ENCODE measurements at places on chromosomes 2 and 18.

GRCh38 chr2:106582148-106583143 lies 95.3 kb downstream of the CD8B2 start:
- peak; percentile 81 for DNase-seq

GRCh38 chr2:222982909-222983265 lies 69.1 kb upstream of the KCNE4 start:
- no peak for DNase-seq

GRCh38 chr18:41543815-41544214 lies 411.2 kb upstream of the PIK3C3 start:
- no peak for DNase-seq

GRCh38 chr2:121303531-121304263 lies 18.7 kb upstream of the TFCP2L1 start:
- DNase-seq, result peak; percentile 21

GRCh38 chr2:133817680-133818566 lies 249.7 kb upstream of the NCKAP5 start:
- no peak for DNase-seq

GRCh38 chr2:138237667-138238384 lies 263.7 kb upstream of the SPOPL start:
- no peak for DNase-seq

GRCh38 chr2:27888790-27889189 lies 1.4 kb downstream of the RBKS start:
- no peak for DNase-seq

DNA sequence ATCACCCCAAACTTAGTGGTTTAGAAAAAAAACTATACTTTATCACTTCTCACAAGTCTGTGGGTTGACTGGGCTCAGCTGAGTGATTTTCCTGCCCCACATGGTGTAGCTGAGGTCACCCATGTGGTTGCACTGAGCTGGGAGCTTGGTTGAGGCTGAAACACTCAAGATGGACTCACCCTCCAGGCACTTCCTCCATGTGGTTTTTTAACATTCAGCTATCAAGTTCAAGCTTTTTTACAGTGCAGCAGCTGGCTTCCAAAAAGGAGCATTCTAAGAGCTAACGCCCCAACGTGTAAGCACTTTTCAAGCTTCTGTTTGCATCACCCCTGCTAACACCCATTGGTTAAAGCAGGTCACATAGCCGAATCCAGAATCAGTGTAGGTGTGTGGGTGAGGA lies 105.9 kb upstream of the CREB1 start:
- DNase-seq, result no peak

DNA sequence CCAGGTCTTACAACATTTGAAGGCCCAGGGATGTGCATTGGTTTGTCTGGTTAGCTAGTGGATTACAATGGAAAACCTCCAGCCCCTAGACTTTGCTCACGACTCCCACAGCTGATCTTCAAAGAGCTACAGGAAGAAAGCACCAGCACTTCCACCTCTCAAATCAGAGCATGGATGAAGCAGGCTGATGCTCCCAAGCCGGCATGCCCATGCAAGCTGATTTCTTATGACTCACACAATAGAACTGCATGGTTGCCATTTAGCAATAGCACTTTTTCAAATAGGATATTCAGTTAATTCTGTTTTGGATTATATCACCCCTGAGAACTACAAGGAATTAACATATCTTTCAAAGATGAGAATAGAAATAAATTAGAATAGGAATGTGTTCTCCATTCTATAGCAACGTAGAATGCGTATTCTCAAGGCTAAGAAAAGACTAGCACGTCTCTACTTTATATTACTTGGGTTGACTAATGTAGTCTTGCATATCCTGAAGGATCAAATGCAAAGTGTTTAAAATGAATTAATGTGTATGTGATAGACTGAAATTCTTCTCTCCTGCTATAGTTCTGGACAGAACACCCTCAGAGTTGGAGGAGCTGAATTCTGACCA lies 292.4 kb downstream of the TRIB2 start:
- no peak for DNase-seq

DNA sequence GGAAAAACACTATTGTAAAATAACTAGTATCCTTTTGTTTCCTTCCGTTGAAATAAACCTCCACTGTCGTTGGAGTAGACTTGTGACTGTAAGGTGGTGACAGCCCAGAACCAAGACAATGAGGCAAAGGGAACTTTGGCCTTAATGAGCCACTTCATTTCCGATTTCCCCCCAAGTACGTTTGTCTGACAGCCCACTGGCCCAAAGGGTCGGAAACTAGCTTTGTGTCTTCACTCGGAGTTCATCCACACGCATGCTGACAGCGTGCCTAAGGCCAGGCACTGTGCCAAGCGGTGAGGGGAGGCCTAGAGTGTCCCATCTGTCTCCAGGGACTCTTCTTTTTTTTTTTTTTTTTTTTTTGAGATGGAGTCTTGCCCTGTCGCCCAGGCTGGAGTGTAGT lies 21.0 kb downstream of the HJURP start:
- DNase-seq, result no peak

DNA sequence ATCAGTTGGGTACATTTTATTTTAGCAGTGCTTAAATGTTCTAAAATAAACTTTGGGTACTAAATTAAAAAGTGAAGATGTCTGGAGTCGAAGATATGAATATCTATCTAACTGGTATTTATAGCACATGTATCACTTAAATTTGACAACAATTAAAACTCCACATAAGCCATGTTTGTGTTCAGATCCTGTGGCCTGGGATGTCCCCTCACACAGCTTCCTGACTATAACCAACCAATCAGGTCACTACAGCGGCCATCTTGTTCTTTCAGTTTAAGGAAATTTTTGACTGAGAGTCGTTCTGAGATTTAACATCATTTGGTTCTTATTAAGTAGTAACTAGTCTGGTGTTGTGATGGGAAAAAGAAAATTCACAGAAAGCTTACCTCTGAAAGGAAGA lies 170.7 kb upstream of the NRP2 start:
- DNase-seq, result no peak

DNA sequence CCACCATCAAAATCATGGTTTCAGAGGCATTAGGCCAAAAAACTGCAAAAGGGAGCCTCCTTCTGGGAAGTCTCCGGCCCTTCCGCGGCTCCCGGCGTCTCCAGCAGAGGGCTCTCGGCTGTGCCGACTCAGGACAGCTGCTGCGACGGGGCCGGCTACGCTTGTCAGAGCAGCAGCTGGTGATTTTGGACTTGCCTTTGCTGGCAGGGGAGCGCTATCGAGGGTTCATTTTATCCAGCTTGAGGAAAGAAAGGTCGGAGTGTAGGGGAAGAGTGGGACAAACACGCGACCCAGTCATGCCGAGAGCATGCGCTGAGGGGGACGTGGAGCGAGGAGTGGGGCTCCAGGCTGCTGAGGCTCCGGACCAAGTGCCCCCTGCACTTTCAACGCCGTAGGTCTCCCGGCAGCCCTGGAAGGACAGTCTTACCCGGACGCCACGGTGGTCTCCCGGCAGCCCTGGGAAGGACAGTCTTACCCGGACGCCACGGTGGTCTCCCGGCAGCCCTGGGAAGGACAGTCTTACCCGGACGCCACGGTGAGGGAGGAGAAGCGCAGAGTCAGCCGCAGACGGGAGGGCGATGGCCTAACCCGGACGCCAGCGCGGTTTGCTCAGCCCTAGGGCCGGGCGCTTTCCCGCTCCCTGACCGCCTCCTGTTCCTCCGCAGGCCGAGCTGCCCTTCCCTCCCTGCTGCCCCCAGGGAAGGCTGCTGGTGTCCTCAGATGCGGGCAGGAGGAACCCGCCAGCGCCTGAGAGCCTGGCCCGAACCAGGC lies 21.7 kb downstream of the DDX18 start:
- no peak for DNase-seq

DNA sequence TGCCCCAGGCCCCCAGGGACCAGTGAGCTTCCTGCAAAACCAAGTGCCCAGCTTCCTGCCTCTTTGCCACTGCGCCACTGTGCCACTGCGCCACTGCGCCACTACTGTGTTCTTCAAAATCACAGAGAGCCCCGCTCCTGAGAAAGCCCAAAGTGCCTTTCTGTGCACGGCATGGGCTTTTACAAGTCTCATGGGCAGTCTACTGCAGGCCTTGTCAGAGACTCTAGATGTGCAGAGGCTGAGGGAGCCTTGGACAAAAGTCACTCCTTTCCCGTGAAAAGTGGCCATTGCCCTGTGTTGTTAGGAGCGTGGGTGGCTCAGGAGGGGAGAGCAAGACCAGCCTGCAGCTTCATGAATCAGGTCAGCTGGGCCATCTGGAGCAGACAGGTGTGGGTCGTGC lies 180.5 kb downstream of the SMAD7 start:
- DNase-seq, result no peak

DNA sequence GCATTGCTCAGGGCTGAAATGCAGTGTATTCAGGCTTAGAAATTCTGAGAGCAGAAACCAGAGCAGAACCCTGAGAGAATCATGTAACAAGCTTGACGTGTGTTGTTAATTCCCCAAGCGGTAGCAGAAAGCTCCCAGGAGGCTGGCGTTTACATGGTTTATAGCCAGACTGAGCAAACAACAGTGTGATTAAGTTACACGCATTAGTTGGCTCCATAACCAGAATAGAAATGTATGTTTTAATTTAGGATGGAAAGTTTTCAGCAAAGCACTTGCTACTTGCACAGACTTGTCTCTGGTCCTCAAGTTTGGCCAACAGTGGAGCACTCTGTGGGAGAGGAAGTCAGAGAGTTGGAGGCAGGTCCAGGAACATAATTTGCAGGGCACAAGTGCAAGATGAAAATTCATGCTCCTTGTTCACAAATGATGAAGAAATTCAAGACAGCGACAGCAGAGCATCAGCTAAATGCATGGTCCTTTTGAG lies 69.3 kb downstream of the MAPK4 start:
- DNase-seq, result peak; percentile 71

GRCh38 chr18:66495844-66496243 lies 108.0 kb downstream of the CDH19 start:
- peak; percentile 73 for DNase-seq

DNA sequence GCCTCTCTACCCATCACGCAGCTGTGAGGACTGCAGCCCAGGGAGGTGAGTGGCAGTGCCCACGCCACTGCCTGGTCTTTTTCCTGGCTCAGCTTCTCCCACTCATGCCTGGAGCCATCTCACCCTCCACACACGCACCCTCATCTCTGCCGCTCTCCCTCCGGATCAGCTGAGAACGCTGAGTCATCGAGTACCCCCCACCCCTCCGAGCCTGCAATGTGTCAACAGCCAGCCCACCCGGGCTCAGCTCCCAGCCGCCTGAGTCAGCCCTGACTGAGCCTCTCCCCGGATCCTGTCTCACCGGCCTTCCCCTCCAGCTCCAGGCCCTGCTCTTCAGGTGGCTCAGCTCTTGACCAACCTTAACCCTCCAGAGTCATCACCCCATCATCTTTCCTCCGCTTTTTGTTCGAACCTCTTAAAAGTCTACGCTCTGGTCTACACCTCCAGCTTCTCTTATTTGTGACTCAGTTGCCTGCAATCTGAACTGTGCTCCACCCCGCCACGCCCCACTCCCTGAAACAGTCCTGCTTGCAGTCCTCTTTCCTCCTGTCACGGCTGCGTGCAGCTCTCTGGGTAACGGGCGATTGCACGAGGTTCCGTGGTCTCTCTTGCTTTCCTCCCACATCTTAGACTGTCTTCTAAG lies 94.4 kb upstream of the ASAP2 start:
- DNase-seq, result no peak

DNA sequence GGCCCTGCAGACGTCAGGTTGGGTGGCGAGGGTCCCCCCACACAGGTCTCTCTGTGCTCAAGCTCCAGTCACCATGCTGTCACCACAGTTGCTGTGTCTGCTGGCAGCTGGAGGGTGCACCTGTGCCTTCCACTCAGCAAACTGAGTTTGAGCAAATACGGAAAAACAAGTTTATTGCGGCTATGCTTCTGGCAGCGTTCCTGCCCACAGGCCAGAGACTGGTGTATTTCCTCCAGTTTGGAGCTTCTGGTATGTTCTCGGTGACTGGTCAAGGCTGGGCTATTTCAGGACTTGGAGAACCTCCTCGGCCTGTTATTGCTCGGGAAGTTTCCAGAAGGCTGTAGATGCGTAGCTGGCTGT lies 132.6 kb downstream of the SEPTIN10 start:
- DNase-seq, result no peak

DNA sequence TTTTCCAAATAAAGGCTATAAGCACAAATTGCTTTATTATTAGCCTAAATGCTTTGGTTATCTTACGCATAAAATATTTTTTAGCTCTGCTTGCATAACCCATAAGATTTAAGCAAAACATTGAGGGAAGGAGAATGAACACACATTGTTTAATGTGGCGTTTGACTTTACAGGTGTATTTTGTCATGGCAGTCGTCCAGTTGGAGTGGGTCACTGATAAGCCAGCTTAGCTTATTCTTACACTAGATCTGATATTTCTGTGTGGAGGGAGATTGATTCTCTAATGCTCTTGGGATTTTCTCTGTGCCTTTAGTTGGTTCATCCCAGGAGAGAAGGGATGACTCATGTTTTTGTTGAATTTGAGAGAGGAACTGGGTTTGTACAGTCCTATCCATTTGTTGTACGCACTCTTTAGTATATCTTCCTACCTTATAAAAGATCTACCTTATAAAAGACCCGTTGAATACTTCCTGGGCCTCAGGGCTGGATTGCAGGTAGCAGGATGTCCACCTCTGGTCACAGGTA lies 47.5 kb upstream of the ACYP2 start:
- DNase-seq, result no peak

- DNase-seq, result peak; percentile 2
Measured at GRCh38 chr2:180385601-180386201, 378.6 kb upstream of the CWC22 start.

GRCh38 chr18:5389356-5389755 lies 93.8 kb upstream of the ZBTB14 start:
- no peak for DNase-seq

GRCh38 chr2:1664076-1664605 lies 80.2 kb downstream of the PXDN start:
- no peak for DNase-seq

DNA sequence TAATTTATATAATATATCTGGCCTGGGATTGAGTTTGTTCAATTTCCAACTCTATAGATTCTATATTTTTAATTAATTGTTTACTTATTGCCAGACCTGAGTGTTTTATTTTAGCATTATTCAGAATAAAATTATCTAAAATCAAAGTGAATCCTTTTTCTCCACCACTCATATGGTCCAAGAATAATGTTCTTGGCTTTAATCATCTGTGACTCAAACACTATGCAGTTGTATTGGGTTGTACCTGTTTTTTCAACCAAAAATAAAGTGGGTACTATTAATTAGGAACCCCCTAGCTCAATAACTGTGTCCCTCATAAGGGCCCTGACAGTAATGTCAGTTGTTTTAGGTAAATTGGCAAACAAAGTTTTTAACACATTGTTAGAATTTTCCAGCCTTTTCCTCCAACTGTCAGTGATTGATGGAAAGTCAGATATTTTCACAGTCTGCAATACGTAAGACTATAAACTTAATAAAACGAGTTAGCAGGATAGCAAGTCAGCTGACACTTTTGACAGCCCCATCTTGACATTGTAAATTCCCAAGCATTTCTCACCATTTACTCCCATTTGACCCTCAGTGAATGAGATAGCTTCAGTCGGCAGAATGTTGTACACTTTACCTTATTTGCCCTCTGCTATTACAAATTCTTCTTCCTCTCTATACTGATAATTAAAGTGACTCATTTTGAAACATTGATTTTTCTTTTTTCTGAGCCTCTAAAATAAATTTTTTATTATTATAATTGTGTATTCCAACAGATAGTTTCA lies 587.4 kb downstream of the METTL4 start:
- DNase-seq, result no peak

GRCh38 chr18:60200558-60200957 lies 172.0 kb downstream of the MC4R start:
- DNase-seq, result no peak

- DNase-seq, result no peak
Measured at GRCh38 chr2:33573657-33574056, 25.4 kb downstream of the FAM98A start.

GRCh38 chr18:45063246-45064038 lies 382.8 kb downstream of the SETBP1 start:
- DNase-seq, result no peak

GRCh38 chr18:9902832-9903231 lies 11.0 kb upstream of the VAPA start:
- DNase-seq, result no peak

Measured in NCI-H2081 (cell line).